ENCODE measurements at places on chromosomes 6 and 20.

GRCh38 chr20:51284176-51284575, 258.3 kb downstream of the NFATC2 start:
- no peak for DNase-seq

DNA sequence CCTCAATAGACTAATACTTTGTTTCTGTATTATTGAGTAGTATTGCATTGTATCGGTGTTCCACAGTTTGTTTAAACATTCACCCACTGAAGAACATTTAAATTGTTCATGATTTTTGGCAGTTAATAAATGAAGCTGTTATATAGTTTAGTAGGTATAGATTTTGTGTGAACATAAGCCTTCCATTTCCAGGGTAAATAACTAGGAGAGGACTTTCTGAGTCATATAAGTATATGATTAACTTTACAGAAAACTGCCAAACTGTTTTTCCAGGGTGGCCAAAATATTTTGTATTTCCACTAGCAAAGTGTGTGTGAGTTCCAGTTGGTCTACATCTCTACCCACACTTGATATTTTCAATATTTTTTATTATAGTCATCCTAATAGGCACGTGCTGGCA, 70.0 kb upstream of the MLIP start:
- no peak for DNase-seq

DNA sequence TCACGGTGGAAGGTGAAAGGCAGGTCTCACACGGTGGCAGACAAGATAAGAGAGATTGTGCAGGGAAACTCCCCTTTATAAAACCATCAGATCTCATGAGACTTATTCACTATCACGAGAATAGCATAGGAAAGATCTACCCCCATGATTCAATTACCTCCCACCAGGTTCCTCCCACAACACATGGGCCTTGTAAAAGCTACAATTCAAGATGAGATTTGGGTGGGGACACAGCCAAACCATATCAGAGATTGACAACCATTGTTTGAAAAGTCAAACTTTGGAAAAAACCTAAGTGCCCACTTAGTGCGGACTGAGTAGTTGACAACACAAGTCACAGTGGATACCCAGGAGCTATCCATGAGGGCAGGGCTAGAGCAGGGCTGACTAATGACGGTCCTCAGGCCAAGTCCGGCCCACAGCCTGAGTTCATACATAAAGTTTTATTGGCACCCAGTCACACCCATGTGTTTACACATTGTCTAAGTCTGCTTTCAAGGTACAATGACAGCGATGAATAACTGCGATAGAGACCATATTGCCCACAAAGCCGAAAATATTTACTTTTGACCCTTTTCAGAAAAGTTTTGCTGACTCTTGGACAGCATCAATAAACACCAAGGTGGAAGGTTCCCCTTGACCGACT, 33.8 kb upstream of the PMEPA1 start:
- DNase-seq, result no peak

GRCh38 chr20:38700926-38701325, 23.4 kb upstream of the SLC32A1 start:
- no peak for DNase-seq

GRCh38 chr6:26304213-26304796, 60.7 kb upstream of the BTN3A2 start:
- no peak for DNase-seq

- no peak for DNase-seq
Observed at GRCh38 chr6:132286298-132287019, 114.8 kb downstream of the MOXD1 start.

DNA sequence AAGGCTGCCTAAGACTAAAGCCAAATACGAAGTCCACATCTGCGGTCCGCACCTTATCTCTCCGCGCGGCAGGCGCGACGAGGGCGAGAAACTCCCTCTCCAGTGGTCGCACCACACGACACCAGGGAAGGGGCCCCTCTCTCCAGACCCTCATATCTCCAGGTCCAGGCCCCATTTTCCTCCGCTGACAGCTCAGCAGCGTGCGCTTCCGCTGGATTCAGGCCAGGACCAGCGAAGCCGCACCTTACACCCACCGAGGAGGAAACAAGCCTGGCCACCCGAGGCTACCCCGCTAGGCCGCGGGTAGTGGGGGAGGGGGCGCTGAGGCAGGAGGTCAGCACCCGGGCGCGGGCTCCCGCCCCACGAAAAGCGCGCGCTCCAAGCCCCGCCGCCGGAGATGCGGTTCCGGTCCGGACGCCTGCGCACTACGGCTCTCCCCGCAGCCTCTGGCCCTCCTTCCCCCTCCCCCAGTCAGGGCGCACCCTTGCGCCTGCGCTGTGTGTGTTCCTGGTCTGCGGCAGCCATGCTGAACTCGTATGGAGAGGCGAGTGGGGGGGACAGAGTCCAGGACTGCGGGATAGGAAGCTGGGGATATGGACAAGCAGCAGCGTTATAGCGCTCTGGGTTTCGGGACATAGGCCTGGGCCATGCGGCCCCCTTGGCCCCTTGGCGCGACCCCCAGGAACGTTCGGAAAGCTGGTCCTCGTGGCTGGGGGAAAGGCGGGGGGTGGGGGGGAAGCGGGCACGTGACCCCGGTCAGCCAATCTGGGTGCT, at the start of gene BRD2:
TSS of gene BRD2 (plus strand) at position 502 of the 774 bp plus-strand sequence. CDS start 4,305 bp downstream, outside the sequence.
- peak; percentile 99 for DNase-seq

DNA sequence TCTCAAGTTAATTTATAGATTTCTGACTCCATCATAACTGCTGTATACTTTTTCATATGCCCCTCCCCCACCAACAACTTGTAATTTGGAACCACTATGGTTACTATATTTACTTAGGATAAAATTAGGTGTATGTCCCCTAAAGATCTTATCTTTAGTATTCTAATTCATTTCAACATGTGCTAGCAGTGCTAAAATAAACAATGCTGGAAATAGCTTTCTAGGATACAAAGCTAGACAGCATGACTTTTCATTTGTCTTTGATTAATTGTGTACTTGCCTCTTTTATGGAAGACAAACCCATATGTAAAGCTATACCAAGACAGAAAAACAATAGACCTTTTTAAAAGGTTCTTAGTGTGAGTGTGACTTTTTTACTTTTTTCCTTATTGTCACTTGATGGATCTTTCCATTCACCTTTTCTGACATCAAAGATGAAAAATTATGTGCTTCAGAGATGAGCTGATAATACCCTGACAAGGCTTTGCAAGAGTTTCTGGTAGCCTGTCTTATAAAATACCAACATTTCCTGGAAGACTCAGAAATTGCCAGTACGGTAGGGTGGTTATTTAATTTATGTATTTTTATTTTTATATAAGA, 31.2 kb upstream of the POPDC3 start:
- no peak for DNase-seq

DNA sequence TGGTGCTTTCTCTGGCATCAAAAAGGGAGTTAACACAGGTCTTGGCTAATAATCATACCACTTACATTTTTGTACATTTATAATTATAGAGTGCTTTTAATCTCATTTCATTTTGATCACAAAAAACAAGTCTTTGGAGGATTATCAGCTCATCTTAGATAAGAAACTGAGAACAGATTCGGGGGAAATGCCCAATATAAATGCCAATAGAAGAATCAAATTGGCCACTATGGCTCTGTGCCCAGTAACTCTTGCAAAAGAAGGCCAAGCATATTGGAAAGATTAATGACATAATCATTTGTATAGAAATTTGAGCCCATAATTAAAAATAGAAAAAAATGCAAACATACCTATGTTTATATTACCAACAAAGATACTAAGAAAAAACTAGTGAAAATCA, 42.5 kb downstream of the IPCEF1 start:
- no peak for DNase-seq

GRCh38 chr20:58976061-58976730, 4.9 kb upstream of the NELFCD start:
- no peak for DNase-seq

GRCh38 chr6:111714416-111715270, 109.0 kb upstream of the TRAF3IP2 start:
- no peak for DNase-seq

DNA sequence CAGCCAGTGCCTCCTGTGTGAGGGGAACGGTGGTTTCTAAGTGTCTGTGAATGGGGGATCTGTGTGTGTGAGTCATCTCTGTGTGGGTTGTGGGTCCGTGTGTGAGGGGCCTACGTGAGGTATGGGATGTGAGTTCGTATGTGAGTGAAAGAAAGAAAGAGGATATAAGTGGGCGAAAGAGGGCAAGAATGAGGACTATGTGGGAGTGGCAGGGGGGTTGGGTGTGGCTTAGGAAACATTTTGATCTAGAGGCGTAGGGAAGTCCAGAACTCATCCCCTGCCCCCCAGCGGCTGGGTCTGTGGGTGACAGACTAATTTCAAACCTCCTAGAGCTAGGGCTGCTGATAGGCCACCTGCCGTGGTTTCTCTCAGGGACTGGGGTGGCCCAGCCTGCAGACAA, 35.5 kb downstream of the DHX35 start:
- no peak for DNase-seq

DNA sequence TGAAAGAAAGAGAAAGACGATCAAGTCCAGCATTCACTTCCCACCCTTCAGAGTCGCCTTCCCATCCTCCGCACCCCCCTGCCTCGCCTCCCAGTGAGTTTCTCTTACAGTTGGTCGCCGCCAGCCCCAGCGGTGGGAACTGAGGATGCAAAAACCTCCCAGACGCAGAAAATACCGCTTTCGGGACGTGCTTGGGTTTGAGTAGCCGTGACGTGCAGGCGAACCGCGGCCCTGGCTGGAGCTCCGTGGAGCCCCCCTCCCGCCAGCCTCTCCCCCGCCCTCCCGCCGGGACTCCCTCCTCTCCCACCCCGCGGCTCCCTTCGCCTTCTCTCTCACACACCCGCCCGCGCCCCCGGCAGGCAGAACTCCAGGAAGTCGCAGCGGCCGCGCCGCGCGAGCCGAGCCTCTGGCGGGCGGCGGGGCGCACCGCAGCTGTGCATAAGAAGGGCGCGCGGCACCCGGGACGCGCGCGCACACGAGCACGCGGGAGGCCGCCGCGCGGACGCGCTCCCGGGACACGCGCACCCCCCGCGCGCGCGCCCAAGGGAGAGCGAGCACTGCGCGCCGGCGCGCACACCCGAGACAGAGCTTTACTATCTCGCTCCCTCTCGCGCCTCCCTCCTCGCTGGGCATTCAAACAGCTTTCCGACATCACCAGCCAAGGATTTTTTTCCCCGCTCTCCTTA, at the start of gene ADGRB3:
TSS of gene ADGRB3 (plus strand) at position 557 of the 686 bp plus-strand sequence. CDS start 3,394 bp downstream, outside the sequence.
- DNase-seq, result no peak

- no peak for DNase-seq
Observed at GRCh38 chr20:47438464-47439381, 63.0 kb upstream of the NCOA3 start.

GRCh38 chr6:106825156-106825555, 149.4 kb downstream of the CD24 start:
- no peak for DNase-seq

DNA sequence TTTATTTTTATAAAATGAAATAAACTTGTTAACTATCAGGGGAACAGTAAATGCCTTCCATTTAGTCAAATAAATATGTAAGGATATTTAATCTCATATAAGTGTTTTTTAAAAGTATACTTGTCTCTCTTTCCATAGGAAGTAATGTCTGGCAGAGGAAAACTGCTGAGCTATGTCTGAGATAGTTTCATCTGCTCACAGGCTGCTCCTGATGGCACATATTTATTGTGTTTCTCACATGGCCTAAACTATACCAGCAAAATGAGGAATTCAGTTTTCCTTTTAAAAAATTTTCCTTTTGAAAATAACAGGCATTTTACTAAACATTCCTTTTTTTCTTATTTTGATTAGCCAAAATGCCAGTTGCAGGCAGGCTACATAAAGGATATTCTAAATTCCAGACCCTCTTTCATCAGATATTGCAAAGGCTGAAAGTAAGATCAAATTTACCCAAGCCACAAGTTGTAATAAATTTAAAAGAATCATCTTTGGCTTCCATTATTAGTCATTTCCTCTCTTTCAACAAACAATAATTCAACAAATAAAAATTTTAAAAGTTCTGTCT, 60.1 kb upstream of the RNF146 start:
- no peak for DNase-seq

All from hematopoietic multipotent progenitor cell treated with erythropoietin and hydrocortisone succinate and interleukin-3 and kit ligand, for 17 days (in vitro differentiated cells).